ENCODE measurements at places on chromosomes 7 and 10.

GRCh38 chr10:61183967-61184366, 240.0 kb upstream of the RHOBTB1 start:
- DNase-seq, result no peak

GRCh38 chr10:35347121-35347562, 10.8 kb downstream of the CCNY start:
- DNase-seq, result no peak

DNA sequence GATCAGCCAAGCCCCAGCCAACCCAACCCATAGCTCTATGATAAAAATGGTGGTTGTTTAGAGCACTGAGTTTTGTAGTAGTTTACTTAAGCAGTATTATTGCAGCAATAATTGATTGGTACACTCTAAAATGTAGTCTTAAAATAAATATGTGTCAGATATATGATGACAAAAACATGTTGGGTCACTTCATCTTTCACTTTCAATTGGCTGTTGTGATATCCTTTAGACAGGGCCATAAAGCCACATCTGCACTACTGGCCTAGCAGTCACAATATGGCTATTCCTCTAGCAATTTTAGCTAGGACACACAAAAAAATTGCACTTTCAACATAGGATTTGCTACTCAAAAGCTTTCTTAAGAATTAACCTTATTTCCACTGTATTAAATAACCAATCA, 5.9 kb upstream of the CAV1 start:
- DNase-seq, result no peak

- DNase-seq, result no peak
Measured at GRCh38 chr7:75715864-75716263, 22.9 kb downstream of the HIP1 start.

- no peak for DNase-seq
Measured at GRCh38 chr7:103521937-103522336, 75.9 kb upstream of the SLC26A5 start.

GRCh38 chr7:90269163-90269562, 24.2 kb downstream of the CFAP69 start:
- DNase-seq, result no peak

GRCh38 chr7:124780608-124781007, 15.0 kb upstream of the GPR37 start:
- DNase-seq, result no peak

DNA sequence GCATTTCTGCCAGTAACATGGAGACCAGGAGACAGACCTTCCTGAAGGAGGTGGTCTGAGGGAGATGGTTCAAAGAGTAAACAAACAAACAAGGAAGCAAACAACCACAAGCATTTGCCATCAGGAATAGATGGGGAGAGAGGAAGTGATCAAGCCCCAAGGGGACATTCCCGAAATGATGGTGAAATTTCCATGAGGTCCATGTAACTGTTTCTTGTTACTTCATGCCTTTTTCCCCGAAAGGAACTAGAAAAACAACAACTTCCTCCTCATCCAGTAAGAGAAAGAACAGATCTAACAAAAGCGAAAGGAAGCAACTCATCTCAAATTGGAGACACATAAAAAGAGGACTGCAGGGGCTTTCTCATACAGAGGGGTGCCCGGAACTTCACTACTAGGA, 152.5 kb upstream of the ZNF32 start:
- DNase-seq, result no peak

DNA sequence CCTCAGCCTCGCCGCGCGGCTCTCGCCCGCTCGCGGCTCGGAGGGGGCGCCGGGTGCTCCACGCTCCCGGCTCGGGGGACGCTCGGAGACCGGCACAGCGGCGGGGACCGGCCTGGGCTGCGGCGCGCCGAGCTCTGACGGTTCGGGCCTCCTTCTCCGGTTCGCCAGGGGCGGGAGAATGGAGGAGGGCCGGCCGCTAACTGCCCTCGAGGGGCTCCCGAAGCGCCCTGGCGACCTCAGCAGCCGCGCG, 232 bp upstream of the GRID1 start:
- no peak for DNase-seq

DNA sequence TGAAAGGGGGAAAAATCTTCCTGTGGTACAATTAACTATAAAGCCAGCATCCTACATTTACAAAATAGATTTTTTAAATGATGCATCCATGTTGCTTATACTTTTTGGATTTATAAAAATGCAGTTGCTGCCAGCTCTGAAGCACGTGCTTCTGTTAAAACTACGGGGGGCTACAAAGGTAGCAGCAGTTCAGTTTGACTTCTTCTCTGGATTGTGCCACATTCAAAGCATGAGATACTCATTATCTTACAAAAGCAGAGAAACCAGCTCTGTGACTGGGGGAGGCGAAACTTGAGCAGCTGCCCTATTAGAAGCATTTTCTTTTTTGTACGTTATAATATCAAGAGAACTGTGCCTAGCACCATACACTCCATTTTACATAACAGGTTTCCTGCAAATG, 31.1 kb downstream of the NEUROD6 start:
- DNase-seq, result no peak

DNA sequence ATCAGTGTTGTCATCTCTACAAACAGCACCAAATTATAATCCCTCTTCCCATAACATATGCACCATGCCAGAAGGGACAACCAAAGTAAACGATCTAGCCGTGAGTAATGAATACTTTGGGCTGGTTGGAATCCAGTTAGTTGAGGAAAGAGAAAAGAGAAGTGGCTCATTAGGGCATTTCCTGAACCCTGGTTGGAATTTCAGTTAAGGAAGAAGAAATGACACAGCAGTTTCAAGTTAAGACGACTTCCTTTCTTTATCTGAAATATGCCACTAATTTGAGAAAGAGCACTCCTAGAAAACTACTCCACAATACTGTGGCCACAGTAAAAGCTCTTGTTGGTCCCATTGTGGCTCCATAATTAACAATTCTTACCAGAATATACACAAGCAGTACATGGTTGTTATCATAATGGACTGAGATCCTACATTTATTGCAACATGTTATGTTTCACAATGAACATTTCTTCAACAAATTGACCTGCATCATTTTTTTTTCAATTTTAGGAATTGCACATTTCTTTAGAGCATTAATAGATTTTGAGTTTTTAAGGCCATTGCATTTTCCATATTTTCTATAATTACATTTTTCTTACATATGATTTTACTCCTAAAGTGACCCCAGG, at the start of gene TFEC:
TFEC (minus strand) TSS at position 113 of the 626 bp plus-strand sequence. CDS start 46,322 bp downstream, outside the sequence.
- DNase-seq, result peak; percentile 40

- no peak for DNase-seq
Measured at GRCh38 chr7:148156233-148156632, 434.3 kb upstream of the C7orf33 start.

DNA sequence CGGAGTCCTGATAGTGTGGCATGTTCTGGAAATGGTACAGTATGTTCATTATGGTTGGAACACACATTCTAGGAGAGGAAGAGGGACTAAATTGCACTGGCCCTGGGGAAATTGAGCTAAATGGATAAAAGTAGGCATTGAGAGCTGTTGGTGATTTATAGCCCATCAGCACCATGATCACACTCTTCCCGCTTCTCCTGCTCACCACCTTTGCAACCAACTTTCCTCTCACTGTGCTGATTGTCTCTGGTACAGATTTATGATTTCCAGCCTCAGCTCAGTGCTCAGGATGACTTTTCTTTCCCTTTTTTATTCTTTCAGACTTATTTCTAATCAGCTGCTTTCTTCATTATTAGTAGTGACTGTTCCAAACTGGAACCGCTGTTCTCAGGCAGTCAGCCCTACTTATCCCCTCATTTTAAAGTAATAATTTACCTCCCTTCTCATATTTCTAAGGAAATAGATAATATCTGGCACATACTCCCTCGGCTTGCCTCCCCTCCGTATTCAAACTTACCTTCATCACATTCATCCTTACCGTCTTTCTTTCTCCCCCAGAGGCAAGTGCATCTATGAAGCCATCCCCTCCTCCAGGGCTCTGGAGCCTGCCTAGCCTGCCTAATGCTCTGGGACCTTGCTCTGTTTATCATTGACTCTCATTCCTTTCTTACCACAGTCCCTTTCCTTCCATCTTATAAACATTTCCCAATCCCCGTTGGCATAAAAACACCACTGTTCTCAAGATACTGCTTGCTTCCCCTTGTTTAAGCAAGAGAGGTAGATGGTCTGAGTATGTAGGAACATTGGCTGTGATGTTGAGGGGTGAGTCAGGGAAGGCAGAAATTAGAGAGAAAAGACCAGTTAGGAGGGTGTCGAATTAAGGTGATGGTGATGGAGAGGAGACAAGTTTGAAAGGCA, 51.6 kb upstream of the RPA3 start:
- peak; percentile 73 for DNase-seq

GRCh38 chr10:123134915-123135414, 805 bp upstream of the HMX3 start:
- DNase-seq, result no peak

DNA sequence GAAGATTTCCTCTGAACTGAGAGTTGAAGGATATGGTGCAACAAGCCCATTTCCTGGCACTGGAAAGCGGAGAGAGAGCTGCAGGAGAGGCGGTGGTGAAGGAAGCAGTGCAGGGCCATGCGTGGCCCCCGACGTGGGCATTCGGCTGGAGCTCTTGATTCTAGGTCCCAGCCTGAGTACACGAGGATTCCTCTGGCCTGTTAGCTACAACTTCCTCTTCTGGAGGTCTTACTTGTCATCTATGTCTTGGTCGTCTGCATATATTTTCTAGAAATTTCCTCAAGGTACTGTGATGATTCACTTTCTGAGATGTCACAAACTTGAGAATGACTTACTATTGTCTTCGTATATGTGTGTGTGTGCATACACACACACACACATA, 59.2 kb upstream of the JAZF1 start:
- no peak for DNase-seq

- DNase-seq, result peak; percentile 47
Measured at GRCh38 chr7:76016191-76016947, 22.0 kb upstream of the TMEM120A start.

GRCh38 chr7:26593393-26593792, 271.0 kb downstream of the SKAP2 start:
- no peak for DNase-seq

- no peak for DNase-seq
Measured at GRCh38 chr7:372932-373791, 83.2 kb downstream of the FOXL3 start.

DNA sequence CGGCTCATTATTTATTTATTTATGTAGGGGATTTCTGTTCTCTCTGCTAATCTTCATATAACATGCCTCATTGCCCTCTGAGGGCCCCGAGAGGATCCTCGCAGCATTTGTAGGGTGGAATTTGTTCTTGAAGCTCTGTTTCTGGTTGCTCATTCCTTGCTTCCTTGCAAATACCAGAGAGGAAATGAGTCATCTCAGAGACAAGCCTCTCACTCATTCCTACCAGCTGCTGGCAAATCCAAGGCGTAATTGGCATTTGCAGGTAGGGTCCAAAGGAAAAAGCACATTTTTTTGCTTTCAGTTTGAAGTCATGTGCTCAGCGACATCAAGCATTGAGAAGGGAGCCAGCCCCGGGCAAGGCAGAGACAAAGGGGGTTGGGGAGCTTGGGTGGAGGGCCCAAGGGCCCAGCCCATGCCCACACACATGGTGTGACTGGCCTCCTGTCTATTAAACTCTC, 501.6 kb downstream of the GALNT17 start:
- DNase-seq, result peak; percentile 84
